ENCODE measurements at places on chromosomes 13 and 19. TPM values are rescaled to one million over a fixed set of nuclear protein-coding genes. Genes with fewer than 3 reads are reported as not detected.

Gene PLPPR2
- total RNA-seq = 1.8 TPM

Gene OR7C1
- total RNA-seq = under 0.01 TPM

DNA sequence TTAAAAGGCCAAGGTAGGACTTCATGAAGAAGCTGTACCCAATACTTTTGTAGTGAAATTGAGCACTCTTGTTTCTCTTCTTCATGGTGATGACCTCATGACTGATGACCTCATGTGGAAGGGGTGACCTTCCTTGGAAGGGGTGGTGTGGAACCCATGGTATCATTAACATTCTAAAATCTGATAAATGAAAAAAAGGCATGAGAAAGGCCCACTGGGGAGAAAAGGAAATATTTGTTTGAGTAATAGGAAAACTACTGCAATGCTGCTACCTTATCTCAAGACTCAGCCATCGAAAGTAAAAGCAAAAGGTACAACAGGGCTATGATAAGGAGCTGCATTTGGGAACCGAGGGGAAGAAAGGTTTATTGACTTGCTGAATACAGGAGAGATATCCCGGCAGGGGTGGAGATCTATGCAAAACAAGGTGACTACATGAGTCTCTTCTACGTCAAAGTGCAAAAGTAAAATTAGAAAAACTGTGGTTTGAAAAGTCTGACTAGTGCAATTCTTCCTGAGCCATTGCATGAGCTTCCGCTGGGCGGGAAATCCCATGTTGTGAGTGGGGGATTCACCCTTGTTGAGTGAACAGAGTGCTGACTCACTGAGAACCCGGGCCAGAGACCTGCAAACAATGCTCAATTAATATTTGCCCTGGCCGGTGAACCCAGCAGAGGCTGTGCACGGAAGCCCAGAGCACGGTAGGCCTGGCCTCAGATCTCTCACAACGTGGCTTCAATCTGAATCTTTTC is 138.9 kb upstream of the RFC3 start:
- peak; percentile 73 for DNase-seq

GRCh38 chr19:33948651-33949335 is 152.1 kb downstream of the KCTD15 start:
- DNase-seq = no peak

Gene MED29
- 7.7 TPM for total RNA-seq

- no peak for DNase-seq
These were observed 218.4 kb upstream of the TMTC4 start for GRCh38 chr13:100892981-100893380.

DNA sequence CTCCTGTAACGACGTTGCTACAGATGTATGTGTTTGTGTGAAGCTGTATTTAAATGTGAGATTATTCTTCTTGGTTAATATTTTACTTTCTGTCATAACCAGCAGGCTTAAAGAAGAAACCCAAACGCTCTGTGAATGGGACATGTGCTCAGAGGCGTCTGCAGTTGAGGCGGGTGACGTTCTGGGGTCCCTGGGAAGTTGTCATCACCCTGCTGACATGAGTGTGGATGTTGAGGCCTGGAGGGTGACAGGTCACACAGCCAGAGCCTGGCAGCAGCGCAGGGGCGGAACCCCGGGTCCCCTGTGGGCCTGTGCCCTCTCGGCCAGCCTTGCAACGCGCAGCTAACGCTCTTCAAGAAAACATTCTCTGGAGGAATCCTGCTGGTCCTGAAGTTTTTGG is 16.6 kb downstream of the RASA3 start:
- DNase-seq = no peak
